ENCODE measurements at places on chromosomes 13 and 19.

DNA sequence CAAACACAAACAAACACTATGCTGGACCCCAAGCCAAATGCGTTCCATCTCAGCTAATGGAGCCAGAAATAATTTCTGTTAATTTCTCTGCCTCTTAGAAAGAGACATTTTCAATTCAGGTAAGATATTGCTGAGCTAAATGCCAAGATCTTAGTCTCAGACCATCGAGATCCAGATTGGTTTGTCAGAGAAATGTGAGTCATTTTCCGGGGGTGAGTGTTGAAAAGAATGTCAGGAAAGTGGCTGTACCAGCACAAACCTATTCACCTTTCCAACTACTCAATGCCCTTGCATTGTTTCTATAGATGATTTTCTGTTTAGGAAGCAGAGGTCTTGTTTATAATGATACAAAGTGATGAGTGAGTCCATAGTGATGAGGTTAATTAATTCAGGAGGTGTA lies 266.8 kb upstream of the TSHZ3 start:
- DNase-seq = no peak

DNA sequence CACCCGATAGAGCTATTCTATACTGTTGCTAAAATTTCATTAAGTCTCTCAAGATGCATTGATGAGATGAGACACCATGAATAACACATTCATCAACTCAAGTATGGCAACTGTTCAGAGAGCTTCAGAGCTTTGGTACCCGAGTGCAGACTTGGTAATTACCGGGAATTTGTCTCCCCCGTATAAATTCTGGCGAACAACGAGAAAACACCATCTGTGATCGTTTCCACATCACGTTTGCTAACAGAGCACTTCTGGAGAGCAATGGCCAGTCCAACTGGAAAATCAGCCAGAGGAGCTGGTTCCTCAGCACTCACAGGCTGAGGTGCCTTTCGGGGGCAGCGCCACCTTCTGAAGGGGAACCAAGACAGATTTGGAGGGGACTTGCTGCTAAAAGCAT lies 40.2 kb downstream of the SUGP2 start:
- no peak for DNase-seq

DNA sequence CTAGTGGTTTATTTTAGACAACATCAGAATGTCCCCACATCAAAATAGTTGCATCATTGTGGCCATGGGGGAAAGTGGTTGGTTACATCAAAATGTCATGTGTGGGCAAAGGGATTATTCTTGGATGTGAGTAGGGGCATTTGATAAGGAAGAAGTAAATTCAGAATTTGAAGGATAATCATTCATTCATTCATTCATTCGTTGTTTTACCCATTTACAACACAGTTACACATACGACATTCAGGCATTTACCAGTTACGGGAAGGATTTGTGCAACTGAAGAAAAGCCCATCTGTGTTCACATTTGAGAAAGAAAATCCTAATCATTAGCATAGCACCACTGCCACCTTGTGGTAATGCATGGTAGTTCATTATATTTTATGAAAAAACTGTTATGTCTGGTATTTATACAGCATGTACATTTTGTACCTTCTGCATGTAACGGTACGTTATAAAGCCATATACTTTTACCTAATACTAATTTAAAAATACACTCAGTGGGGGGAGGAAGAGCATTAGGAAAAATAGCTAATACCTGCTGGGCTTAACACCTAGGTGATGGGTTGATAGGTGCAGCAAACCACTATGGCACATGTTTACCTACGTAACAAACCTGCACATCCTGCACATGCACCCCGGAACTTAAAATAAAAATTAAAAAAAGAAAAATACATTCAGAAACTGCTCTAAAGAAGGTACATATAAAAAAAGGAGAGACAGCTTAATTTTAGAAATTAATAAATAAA lies 62.1 kb downstream of the DGKH start:
- no peak for DNase-seq

DNA sequence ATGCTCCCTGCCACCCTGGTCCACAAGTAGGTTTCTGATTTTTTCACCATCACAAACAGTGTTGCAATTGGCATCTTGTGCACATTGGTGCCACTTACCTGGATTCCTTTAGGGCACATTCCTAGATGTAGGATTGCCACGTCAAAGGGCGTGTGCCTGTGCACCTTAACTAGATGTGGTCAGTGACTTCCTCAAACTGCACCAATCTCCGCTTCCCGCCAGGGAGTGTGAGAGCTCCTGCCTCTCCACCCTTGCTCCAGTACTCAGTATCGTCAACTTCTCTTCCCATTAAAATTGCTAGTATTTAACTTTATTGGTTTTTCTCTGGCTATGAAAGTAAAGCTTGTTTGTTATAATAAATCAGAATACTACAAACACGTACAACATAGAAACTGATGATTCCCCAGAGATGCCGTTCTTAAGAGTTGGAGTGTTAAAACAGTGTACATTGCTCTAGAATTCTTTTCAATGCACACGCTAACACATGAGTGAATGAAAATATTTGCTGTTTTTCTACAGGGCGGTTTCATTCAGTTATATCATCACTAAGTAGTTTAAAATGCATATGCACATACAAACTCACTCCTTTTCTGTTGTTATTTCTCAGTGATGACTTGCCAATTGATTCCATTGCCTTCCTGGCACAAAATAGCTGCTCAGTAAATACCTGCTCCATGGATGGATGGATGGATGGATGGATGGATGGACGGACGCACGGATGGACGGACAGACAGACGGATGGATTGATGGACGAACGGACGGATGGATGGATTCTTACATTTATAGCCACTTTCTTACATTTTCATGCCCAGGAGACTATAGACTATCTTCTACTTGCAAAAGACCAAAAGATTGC lies 23.4 kb downstream of the CCNE1 start:
- no peak for DNase-seq

- peak; percentile 24 for DNase-seq
Observed at GRCh38 chr19:49809160-49809940, 3.7 kb downstream of the FUZ start.

DNA sequence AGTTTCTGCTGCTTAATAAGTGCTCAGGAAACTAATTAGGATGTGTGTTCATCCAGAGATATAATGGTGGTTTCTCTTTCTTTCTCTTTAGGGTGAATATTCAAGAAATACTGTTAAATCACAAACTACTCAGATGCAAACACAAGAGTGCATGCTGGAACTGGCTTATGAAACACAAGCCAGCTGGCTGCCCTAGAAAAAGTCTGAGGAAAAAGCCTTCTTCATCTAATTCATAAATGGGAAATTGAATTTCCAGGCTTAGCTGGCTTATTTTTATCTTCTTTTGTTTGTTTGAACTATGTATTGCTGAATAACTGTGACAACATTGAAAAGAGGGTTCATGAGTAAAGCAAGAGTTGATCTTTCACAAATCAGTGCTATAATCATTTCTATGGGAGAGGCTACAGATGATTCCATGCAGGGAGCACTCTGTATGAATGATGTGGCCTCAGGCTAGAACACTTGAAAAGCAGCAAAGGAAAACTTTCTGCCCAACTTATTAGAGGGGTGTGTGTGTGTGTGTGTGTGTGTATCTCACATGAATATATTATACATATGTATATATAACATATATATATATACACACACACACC lies 69.8 kb upstream of the SCEL start:
- no peak for DNase-seq

DNA sequence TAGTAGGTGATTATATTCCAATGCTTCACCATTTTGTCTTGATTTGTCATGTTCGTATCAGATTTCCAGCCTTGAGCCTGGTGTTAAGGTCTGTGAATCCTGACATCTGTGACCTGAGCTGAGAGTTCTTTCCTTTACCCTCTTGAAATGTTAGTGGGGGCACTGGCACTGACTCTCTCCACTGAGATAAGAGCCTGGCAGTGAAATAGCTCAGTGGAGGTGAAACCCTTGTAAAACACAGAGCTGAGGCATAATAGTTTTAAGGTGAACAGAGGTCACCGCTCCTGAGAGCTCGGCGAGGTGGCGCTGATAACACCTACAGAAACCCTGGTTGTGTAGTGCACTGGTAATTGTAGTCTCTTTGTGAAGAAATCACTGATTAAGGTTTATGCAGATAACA lies 748.2 kb downstream of the DIAPH3 start:
- DNase-seq = no peak

DNA sequence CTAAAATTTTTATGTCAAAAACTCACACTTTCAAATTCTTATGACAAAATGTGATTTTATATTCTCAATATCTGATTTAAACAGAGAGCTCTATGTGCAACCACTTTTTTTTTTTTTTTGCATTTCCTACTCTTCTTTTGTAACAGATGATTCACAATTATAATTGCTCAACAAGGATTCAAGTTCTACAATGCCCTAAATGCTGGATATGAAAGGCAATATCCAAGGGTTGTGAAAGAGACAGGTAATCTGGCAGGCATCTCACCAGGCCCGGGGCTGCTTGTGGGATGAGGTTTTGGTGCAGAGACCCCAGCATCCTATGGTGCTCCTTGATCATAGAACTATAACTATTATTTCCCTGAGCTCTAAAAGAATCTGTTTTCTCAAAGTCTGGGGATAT lies 363.6 kb upstream of the NBEA start:
- DNase-seq = no peak

DNA sequence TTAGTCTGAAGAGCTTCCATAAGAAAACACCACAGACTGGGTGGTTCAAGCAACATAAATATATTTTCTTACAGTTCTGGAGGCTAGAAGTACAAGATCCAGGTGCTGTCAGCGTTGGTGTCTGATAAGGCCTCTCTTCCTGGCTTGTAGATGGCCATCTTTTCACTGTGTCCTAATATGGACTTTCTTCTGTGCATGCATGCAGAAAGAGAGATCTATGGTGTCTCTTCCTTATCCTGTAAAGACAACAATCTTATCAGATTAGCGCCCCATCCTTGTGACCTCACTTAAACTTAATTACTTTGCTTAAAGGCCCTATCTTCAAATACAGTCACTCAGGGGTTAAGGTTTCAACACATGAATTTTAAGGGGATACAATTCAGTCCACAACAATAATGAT lies 14.1 kb upstream of the NDFIP2 start:
- no peak for DNase-seq

GRCh38 chr13:72960114-72960513 lies 98.7 kb upstream of the KLF5 start:
- no peak for DNase-seq

DNA sequence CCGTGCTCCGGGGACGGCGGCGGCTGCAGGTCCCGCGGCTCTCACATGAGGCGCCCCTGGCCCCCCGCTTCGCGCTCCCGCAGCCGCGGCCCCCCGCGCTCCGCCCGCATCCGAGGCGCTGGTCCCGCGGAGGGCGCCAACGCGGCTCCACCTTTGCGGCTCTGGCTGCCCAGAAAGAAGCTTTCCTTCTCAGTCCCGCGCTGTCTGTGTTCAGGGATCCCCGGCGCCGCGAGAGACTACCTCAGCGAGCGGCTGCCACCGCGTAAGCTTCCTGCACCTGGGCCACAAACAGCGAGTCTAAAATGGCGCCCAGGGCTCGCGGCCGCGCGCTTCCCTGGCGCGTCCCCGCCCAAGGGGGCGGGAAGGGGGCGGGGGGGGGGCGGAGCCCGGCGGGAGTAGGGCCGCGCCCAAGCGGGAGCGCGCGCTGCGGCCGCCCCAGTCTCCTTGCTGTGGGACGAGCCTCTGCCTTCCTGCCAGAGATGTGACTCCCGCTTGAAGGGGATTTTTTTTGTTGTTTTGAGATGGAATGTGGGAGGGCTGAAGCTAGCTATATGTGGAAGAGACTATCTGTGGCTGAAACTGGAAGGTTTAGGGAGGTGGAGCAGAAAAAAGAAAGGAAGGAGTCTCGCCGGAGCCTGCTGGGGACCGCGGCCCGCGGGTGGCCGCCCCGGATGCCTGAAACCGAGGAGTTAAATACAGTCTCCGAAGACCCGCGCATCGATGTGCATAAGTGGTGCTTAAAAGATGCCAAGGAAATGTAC lies at the start of gene FBXL3:
Gene FBXL3 (minus strand): TSS at position 299 of the 761 bp plus-strand sequence. CDS start 5,299 bp downstream, outside the sequence.
- DNase-seq = peak; percentile 73

- DNase-seq = no peak
Observed at GRCh38 chr13:48975101-48975855, 434 bp upstream of the FNDC3A start.

DNA sequence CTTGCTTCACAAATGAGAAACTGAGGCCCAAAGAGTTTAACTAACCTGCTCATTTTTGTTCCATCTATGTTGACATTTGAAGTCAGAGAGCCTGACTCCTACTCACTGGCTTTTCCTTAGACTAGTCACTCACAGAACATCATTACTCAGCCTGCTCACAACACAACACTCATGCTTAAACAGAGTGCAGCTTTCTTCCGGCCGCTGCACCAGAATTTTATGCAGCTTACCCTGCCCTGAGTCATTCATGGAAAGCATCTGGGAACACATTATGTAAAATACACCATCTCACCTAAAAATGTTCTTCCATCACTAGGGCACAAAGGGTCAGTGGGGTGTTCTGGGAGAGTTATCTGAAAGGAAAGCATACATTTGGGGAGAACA lies 303.4 kb downstream of the SPRY2 start:
- no peak for DNase-seq

- no peak for DNase-seq
Observed at GRCh38 chr19:42553292-42554045, 25.2 kb upstream of the CEACAM1 start.

DNA sequence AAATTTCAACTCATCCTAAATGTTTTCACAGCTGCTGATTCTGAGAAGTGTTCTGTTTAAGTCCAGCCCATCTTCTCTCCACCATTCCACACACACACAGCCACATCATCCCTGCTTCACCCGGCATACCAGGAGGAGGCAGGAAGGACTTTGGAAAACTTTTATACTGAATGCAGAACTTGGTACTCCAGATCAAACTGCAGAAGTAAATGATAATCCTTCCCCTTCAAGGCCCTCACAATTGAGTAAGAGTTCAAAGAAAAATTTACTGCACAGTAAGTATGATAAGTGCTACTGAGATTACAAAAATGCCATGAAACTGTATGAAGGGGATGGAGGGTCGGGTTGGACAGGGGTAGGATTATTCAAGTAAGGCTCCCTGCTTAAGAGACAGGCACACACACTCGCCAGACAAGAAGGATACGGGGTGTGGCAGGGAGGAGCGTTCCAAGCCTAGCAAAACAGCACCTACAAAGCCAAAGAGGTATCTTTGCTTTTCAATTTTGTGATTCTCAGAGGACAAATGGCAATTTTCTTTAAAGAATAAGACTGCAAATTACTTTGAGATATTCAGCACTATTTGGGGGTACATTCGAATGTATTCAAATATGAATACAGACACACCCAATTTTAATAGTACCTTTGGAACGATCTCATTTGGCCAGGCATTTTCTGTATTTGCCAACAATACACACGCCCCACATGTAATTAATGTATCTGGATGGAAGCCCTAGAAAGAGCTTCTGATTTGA lies 2.5 kb downstream of the USP12 start:
- DNase-seq = no peak

- DNase-seq = no peak
Observed at GRCh38 chr13:37868691-37869505, 674 bp downstream of the TRPC4 start.

DNA sequence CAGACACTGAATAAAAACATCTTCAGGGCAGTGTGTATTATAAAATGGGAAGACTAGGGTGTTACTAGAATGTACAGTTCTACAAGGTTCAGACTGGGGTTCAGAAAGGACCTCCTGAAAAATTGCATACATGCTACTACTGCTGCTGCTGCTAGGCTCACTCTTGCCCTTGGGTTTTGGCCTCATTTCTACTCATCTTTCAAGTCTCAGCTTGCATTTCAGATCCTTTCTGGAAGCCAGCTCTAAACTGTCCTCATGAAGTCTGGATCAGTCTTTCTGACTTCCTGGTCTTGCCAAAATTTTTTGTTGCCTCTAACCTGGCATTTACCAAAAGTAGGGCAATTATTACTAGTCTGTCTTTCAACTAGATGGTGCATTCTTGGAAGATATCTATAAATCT lies 393.3 kb downstream of the DIAPH3 start:
- DNase-seq = no peak
